Astrocyte (in vitro differentiated cells and primary cell): ENCODE measurements at places on chromosomes 12 and 14.

- no peak for DNase-seq
These were observed 200.2 kb downstream of the TMTC3 start for GRCh38 chr12:88342251-88342806.

DNA sequence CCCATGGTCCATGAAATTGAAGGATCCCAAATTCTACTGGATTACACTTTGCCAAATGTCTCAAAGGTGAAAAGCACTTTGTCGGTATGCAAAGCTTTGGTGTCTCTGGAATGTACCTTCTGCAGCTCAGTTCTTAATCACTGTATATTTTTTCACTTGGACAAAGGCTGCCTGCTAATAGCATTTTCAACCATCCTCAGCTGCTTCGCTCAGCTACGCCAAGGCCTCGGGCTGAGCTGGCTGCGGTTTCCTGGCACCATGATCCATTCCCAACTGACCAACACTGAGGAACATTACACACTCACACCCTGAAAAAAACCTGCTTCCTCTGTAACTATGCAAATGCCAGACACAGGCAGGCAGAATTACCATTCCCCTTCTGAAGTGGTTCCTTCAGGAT, 335.2 kb downstream of the DPF3 start:
- DNase-seq, result peak; percentile 96

GRCh38 chr14:52901357-52901980, 49.4 kb downstream of the FERMT2 start:
- no peak for DNase-seq

GRCh38 chr12:117593815-117594400, 232.5 kb upstream of the NOS1 start:
- DNase-seq, result no peak

GRCh38 chr14:93759719-93760307, 28.5 kb downstream of the PRIMA1 start:
- no peak for DNase-seq

- no peak for DNase-seq
These were observed 34.2 kb downstream of the CCDC88C start for GRCh38 chr14:91383439-91383838.

GRCh38 chr12:27382171-27382795, 49.6 kb downstream of the BMAL2 start:
- no peak for DNase-seq

- no peak for DNase-seq
These were observed 9.9 kb upstream of the GYS2 start for GRCh38 chr12:21614506-21614905.

DNA sequence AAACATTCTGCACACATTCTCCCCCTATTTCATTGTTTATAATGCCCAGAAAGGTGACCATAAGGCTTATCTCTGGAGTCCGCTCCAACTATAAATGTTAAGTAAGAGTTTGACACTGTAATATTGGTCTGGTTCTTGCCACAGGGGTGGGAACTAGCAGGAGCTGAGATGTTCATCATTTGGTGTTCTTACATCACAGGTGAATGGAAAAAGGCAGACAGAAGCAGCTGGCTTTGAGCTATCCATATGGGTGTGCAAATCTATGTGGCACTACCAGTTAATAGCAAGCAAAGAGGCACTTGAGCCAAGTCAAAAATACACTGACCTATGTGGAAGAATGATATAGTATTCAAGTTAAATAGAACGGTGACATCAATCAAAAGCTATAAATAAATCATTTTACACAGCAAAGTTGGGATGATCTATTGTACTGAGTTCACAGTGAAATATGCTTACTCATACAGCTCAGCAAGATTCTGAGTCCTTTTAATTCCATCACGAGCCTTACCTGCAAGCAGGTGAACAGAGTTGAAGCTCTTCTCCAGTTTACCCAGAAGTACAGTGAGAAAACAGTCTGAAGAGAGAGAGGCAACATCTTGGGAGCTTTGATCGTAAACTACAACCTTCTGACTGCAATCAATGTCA, 43.2 kb downstream of the DUSP16 start:
- no peak for DNase-seq

GRCh38 chr14:48643241-48643640, 942.9 kb downstream of the RPS29 start:
- no peak for DNase-seq

GRCh38 chr14:55126932-55127459, 2.1 kb upstream of the LGALS3 start:
- no peak for DNase-seq
